ENCODE measurements at places on chromosomes 5 and 9. TPM values are rescaled to one million over a fixed set of nuclear protein-coding genes. Genes with fewer than 3 reads are reported as not detected.

Gene DDX4
- not detected for total RNA-seq

Gene CTXN3
- total RNA-seq: not detected

Gene POLR3G
- 4.5 TPM for total RNA-seq

Gene FAT2
- not detected for total RNA-seq

Gene PCA3
- not detected for total RNA-seq

Gene MORN5
- total RNA-seq: not detected

Gene ITK
- 1.3 TPM for total RNA-seq

Gene GOLGA1
- total RNA-seq: 11.3 TPM

Gene ZNF883
- 2.2 TPM for total RNA-seq

Gene TAF11L10
- not detected for total RNA-seq

Gene C5orf52
- total RNA-seq: not detected

Gene SLC4A9
- total RNA-seq: not detected

Gene CTNND2
- total RNA-seq: not detected

Gene PNPLA7
- total RNA-seq: 0.64 TPM
